NCI-H1930 (cell line): ENCODE measurements at places on chromosomes 4 and X.

- DNase-seq: no peak
Observed at GRCh38 chrX:17931855-17932254, 70.8 kb upstream of the RAI2 start.

DNA sequence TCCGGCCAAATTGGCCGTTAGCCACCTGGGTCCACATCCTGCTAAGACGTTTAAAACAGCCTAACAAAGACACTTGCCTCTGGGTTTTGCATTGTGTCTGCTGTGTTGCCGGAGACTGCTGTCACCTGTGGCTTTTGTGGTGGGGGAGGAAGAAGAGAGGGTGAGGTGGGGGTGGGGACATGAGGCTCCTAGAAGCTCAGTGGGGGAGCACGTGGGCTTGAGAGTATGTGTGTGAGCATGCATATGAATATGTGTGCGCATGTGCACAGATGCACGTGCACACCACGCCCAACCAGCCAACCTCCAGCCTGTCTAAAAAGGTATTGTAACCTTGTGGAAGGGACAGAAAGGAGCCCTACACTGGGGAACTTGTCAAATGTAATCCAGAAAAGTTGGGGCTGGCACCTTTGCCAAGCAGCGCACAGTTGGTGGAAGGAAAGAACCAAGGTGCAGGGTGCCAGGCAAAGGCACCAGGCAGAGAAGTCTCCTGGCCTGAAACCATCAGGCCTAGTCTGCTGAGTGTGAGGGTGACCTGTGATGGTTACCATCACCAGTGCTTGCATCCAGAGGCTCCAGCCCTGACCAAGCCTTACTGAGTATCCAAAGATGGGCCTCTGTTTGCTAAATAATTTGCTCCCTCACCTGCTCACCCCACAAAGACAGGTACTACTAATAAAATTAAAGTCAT, 10.1 kb upstream of the SASH3 start:
- DNase-seq: no peak

- DNase-seq: no peak
Observed at GRCh38 chrX:53247928-53248327, 22.9 kb upstream of the KDM5C start.

- no peak for DNase-seq
Observed at GRCh38 chrX:84717343-84717742, 215.1 kb upstream of the HDX start.

- no peak for DNase-seq
Observed at GRCh38 chr4:48332661-48333060, 8.7 kb upstream of the SLAIN2 start.

- DNase-seq: no peak
Observed at GRCh38 chrX:24005028-24005427, 22.0 kb downstream of the KLHL15 start.

DNA sequence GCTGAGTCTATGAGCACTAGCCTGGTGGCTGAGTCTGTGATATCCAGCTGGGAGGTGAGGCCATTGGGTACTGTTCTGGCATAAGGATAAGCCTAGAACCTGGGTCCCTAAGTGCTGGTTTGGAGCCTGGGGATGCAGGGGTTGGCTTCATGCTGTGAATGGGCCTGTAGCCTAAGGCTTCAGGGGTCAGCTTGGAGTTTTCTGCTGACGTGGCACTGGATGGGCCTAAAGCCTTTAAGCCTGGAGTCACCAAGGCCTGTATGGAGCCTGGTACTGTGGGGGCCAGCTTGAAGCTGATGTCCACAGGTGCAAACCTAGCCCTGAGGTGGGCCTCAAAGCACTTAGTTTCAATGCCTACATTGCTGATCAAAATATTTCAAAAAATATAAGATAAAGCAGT, 979.6 kb upstream of the POU3F4 start:
- no peak for DNase-seq

DNA sequence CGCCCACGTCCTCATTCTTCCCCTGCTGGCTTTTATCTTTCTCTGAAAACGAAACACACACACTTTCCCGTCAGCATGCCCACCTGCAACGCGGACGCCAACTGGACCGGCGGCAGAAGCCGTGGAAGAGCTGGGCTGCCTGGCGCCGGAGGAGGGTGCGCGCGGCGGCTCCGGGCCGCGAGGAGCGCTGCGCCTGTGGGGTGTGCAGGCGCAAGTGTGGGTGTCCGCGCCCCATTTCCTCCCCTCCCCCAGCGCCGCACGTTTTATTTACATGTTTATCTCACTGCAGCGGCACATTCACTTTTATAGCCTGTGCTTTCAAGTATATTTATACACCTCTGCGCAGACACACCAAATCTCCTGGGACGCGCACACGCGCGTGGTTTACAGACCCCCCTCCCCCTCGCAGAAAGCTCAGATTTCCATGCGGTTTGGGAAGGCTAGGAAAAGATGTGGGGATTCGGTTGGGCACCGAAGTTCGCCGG, 1.5 kb downstream of the PITX2 start:
- DNase-seq: no peak

GRCh38 chr4:185997296-185997695, 71.7 kb upstream of the TLR3 start:
- no peak for DNase-seq
